ENCODE measurements at places on chromosomes 6 and 20.

- no peak for DNase-seq
These were observed 16.5 kb downstream of the TNFAIP3 start for GRCh38 chr6:137883400-137884148.

DNA sequence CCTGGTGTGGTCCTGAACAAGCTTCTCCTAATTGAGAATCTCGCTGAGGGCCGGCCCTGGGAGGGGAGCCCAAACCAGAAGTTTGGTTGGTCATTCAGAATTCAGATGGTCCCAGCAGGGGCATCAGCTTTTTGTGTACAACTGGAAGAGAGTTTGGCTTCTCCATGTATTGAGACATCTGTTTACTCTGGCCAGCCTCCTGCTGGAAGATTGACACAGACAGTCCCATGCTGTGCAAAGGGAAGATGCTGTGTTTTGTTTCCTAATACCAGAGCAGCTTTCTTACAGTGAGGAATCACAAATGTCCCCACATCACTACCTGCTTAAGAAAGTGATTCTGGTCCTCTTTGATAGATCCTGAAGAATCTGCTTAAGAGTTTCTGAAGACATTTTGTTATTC lies 97.8 kb downstream of the PLEKHG1 start:
- DNase-seq = no peak

GRCh38 chr6:8558953-8559352 lies 123.6 kb upstream of the SLC35B3 start:
- DNase-seq = no peak

DNA sequence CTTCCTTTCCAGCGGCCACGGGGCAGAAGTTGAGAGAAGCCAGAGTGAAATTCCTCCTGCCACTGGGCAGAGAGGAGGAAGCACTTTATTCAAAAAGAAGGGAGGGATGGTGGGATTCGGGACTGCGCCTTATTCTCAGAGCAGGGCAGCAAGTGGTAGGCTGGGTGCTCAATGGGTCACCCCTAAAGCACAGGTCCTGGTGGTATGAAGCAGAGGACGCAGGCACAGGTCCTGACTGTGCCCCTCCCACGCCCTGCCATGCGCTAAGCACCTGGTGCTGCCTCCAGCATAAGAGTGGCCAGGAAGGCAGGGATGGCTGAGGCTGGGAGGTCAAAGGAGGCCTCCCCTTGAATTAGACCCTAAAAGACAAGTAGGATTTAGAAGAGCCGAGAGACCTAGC lies 4.9 kb upstream of the GRM4 start:
- no peak for DNase-seq

GRCh38 chr20:41406353-41406752 lies 39.7 kb upstream of the EMILIN3 start:
- no peak for DNase-seq

- DNase-seq = no peak
These were observed 2.0 kb downstream of the FGD2 start for GRCh38 chr6:37007340-37008043.

DNA sequence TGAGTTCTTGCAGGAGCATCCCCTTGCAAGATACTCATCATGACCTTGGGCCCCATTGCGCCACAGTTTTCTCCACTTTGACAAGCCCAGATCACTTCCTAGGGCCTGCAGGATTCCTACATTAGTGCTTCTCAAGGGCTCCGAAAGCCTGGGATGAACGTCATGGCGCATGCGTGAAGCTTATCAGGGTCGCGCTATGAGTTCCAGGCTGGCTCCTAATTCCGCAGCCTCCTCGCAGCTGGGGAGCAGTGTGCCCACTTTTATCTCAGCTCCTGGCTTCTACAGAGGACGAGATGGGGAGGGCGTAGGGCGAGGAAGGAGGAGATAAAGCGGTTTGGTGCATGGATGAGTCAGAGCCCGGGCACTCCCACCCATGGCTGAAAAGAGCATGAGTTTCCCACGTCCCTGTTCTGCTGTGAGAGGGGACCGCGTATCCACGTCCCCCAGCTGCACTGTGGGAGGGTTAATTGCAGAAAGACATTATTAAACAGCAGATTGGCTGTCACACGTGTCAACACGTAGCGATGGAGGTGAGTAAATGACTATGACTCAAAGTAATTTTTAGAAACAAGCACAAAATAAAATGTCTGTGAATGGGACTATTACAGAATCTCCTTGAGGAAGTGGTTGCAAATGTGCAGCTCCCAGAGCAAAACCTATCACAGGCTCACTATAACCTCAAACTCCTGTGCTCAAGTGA lies 72.9 kb upstream of the DSP start:
- DNase-seq = no peak

DNA sequence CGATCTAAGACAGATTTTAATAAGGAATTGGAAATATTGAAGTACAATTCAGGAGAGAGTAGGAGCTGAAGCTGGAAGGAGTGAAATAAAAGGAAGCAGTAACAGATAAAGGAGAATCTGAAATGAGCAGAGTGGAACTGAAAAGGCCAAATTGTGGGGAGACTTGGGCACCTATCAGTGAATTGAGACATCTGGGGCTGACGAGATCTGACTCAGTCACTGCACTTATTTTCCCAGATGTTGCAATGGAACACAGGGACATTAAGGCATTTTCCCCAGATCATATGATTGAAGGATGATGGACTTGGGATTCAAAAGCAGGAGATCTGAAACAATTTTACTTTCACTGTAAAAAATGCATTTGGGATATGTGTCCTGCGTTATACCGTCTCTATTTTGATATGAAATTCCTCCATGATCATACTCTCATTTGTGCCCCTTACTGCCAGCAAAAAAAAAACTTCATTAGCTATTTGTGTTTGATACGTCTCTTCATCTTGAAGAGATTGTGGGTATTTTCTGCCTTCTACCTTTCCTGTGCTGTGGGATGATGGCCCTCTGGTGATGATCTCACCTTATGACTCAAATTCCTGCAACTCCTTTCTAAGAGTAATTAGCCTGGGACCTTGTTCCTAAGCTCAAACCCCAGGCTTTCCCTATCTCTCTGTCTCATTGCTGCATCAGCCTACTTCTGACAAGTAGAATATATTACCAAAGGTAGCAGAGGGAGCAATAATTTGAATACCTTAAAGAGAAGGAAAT lies 278.5 kb upstream of the MAN1A1 start:
- no peak for DNase-seq

DNA sequence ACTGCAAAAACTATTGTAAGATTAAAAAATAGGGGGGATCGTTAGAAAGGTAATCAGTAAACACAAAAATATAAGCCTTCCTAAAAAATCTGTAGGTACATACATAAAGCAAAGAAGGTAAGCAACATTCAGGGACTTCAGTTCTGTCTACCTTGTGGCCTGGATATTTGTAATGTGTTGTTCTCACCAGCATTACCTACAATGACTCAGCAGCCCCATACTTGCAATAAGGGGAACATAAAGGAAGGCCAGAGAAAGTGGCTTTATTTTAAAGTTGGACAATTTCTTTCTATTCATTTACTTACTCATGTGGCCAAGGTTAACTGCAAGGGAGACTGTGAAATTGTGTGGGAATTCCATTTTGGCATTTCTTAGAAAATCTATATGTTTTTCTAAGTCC lies 277.2 kb upstream of the PREP start:
- DNase-seq = no peak

GRCh38 chr6:7000825-7001777 lies 106.7 kb upstream of the RREB1 start:
- no peak for DNase-seq

DNA sequence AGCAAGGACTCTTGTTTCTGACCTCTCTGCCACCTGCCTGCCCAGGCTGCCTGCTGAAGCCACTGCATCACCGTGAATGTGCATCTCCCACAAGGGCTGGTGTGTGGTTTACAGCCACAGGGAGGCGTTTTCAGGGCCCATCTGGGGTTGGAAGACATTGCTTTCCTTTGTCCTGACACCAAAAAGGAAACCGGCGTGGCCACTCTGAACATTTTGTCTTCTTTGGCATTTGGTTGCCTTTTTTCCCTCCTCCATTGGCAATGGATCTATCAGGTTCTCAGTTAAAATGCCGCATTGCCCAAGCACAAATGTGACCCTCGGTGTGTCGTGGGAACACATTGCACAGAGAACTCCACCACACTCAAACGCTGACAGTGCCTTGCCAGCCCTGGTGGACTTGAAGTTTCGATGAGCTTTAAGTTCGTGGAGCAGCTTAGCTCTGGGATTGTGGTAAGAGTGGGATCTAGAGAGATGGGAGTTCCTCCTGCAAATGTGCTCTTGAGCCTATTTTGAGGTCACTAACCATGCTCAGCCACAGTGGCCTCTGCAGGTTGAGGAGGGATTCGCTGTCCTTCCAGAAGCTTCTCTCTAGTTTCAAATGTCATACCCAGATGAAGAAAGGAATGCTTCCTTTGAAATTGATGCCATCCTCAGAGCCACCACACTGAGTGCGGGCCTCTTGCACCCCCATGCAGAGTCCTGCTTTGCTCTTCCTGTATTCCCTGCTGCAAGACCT lies 14.8 kb upstream of the PCK1 start:
- DNase-seq = no peak

GRCh38 chr6:127578900-127579299 lies 1.9 kb downstream of the C6orf58 start:
- no peak for DNase-seq

DNA sequence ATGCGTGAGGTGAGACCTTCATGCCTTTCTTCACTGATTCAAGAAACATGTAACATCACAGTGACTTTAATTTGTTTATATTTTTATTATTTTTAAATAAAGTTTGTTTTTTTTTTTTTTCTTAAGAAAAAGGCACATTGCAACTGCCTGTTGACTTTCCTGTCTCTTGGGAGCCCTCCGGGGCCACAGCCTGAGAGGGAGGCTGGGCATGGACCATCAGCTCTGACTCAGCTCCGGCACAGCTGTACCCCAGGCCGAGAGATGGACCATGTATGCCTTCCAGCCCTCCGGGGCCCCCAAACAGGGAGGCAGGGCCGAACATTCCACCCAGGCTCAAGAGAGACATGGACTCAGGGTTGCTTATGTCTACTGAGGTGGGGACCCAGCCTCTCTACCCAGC lies 99.9 kb downstream of the NFATC2 start:
- no peak for DNase-seq

DNA sequence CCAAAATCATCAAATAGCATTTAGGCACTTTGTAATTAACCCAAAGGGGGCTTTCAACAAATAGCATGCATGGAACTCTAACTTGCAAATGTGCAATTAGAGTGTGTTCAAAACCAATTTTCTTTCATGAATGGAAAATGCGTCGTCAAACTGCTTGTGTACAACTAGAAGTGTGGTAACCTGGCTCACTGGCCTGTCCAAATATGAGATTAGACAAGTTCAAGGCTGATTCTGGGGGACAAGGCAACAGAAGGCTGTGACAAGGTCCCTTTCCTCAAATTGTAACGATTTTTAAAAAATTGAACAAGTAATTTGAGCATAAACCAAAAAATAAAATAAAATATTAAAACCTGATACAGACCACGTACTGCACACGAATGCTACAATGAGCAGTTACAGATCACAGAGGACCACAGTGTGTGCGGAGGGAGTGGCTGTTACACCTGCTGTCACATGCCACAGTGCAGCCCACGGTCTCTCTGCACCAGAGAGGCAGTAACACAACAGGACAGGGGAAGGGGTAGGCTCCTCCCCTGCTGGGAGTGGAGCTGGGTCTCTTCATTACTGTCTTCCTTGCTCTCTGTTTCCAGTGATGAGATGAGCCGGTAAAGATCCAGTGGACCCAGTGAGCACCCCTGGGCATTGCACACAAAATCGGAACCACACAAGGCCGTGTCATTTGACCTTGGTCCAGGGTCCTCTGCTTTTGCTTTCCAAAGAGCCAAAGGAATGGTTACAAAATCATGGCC lies 252.2 kb upstream of the PDE10A start:
- no peak for DNase-seq
